Renal cortical epithelial cell (primary cell): ENCODE measurements at places on chromosomes 16 and 17. TPM values are rescaled to one million over a fixed set of nuclear protein-coding genes. Genes with fewer than 3 reads are reported as not detected.

CCL7 gene
- total RNA-seq = not detected in 2 replicates

MARVELD3 gene
- total RNA-seq = 0.89 and 4.5 TPM in 2 replicates

CBFA2T3 gene
- not detected in 2 replicates for total RNA-seq

KRTAP16-1 gene
- not detected in 2 replicates for total RNA-seq

COX11 gene
- 67.2 and 76.4 TPM in 2 replicates for total RNA-seq

HSD17B1 gene
- total RNA-seq = 0.30 and 0.69 TPM in 2 replicates

NPIPB9 gene
- total RNA-seq = 4.5 TPM in 1 of 2 replicates, not detected in the other

LHX1 gene
- total RNA-seq = 1.7 and 14.5 TPM in 2 replicates

TTYH2 gene
- total RNA-seq = under 0.01 and 0.60 TPM in 2 replicates

TMEM97 gene
- total RNA-seq = 8.7 and 17.9 TPM in 2 replicates

DNA sequence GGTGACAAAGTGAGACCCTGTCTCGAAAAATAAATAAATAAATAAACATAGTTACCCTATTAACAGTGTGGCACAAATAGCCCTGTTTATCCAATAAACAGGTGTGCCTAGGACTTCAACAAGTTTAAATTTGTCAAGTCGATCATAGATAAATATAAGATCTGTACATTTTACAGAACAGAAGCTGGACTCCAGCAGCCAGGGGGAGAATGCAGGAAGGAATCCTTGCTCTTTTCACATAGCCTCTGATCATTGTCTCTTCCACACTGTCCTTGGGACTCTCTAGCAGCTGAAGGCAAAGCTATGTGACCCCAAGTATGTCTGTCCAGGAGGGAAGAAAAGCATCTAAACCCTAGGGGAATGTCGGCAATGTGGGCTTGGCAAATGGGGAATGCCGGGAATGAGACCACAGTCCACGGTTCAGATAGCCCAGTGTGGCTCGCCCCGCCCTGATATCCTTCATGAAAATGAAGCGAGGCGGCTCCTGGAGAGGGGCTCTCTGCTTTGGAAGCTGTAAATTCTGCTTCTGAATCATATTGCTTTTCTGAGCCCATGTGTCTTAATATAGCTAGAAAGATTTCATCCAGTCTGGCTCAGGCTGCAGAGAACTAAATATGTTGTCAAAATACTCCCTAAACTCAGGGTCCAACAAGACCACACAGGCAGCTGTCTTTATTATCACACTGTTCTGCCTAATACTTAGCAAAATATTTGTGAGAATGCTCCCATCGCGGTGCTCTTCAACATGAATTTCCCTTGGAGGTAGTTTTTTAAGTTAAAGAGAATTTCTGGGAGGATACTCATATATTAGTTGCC, 24.9 kb upstream of the GRB2 start:
- peak; percentile 92 for DNase-seq

- DNase-seq = no peak
Observed at GRCh38 chr16:79307214-79307613, 293.3 kb downstream of the MAF start.

DNA sequence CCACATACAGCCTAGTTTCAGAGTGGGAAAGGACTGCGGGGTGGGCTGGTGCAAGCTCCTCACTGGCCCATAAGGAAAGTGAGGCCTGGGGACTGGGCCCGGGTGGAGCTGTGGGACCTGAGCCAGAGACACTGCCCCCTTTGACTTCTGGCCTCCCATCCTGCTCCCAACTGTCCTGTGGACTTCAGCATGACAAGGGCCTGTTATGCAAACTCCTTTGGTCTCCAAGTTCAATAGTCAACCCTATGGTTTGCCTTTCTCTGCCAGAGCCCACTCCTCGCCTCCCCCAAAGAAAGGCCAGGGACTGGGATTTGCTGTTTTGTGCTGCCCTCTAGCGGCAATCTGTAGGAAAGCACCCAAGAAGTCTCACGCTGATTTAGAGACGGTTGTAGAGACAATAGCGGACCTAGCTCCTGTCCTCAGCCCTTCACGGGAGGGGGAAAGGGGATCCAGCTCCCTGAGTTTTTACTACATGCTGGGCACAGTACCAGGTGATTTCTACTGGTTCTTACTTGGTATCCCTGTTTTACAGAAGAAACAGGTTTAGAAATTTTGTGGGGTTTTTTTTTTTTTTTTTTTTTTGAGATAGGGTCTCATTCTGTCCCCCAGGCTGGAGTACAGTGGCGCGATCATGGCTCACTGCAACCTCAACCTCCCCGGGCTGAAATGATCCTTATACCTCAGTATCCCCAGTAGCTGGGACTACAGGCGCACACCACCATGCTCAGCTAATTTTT, 1.2 kb upstream of the TLCD3B start:
- DNase-seq = peak; percentile 66

- peak; percentile 73 for DNase-seq
Observed at GRCh38 chr17:16584273-16584995, 15.4 kb upstream of the ZNF287 start.

DNA sequence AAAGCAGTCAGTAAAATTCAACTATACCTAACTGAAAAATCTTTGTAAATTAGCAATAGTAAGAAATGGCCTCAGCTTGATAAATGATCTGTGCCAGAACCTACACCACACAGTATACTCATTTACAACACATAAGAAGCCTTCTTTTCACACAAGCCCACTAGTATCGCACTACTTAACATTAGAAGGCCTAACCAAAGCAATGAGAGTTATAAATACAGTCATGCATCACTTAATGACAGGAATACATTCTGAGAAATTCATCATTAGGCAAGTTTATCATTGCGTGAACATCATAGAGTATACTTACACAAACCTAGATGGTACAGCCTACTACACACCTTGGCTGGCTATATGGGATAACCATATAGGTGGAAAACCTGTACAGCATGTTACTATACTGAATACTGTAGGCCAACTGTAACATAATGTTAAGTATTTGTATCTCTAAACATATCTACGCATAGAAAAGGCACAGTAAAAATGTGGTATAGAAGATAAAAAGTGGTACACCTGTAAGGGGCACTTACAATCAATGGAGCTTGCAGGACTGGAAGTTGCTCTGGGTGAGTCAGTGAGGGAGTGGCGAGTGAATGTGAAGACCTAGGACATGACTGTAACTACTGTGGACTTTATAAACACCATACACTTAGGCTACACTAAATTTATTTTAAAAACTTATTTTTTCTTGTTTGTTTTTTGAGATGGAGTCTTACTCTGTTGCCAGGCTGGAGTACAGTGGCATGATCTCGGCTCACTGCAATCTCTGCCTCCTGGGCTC, 126.5 kb upstream of the CORO6 start:
- peak; percentile 80 for DNase-seq

GRCh38 chr16:734208-734980, 6.4 kb downstream of the CIAO3 start:
- no peak for DNase-seq

DNA sequence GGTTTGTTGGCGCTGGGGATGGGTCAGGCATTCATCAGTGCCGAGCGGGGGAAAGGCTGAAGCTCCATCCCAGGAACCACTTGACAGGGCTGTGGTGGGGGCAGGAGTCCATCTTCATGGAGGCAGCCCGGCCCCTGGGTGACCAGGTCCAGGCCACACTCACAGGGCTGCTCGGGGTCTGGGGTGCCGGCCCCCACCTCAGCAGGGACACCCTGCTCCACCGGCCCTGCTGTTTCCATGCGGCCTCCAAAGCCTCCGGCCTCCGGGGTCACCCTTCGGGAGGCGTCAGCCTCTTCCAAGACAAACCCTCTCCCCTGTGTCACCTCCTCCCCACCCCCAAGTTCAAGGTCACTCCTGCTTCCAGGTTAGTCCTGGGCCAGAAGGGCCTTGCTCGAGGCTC, 22.1 kb downstream of the GALNS start:
- no peak for DNase-seq

GRCh38 chr16:30473231-30474073, 910 bp downstream of the ITGAL start:
- DNase-seq = no peak

GRCh38 chr16:69443927-69444631, 19.7 kb downstream of the CYB5B start:
- no peak for DNase-seq

- DNase-seq = no peak
Observed at GRCh38 chr17:64531955-64532371, 25.2 kb downstream of the CEP95 start.

DNA sequence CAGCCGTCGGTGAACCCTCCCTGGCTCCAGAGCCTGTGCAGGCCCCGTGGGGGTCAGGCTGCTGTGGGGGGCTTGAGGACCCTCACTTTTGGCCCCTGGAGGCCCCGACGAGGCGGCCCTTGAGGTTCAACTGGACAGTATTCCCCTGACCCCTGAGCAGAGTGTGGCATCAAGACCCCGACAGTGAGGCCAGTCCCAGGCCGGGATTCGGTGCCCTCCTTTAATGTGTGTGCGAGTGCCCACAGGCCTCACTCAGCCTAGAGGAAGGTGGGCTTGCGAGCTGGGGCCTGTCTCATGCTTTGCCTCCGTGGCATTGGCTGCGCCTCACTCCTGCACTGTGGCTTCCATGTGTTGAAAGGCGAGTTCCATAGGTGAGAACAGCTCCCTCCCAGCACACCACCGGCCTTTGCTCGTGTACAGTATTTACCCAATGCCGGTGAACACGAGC, 94.5 kb downstream of the METRNL start:
- DNase-seq = no peak

DNA sequence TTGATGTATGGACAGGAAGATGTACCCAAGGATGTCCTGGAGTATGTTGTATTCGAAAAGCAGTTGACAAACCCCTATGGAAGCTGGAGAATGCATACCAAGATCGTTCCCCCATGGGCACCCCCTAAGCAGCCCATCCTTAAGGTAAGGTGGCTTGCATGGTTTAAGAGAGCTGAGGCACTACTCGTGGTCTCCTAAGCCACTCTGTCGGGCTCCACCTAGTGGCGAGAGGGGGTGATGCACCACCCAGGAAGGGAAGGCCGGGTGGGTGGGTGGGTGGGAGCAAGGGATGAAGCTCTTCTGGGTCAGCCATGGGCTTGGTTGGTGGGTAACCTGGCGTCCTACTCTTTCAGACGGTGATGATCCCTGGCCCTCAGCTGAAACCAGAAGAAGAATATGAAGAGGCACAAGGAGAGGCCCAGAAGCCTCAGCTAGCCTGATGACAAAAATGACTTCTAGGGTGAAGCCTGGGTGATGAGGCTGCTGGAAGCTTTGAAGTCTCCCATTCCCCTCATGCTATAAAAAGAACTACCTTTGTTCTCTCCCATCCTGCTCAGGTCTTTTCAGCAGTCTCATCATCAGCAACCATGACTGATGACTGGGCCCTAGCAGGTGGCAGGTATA, 21.5 kb downstream of the GPR179 start:
- DNase-seq = peak; percentile 23

DNA sequence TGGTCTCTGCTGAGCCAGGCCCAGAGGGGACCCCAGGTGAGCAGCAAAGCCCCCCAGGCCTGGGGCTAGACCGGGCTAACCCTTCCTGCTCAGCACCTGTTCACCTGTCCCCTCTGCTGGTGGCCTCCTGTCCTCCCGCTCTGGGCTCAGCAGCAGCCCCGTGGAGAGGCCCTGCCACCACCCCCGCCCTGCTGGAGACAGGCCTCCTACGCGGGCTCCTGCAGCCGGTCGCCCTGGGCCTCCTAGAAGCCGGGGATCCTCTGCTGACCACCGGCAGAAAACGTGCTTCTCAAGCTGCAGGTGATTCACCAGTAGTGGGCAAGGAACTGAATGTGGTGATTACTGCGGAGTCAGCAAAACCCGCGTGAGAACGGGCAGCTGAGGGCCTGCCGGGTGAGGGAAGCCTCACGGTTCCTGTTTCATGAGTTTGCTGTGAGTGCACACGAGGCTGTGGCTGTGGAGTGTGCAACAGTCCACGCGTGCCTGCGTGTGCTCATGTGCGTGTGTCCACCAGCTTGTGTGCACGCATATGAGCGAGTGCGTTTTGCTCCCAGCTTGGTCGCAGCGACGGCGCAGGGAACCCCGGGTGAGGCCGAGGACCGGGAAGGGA, 792 bp downstream of the SECTM1 start:
- DNase-seq = peak; percentile 61

DNA sequence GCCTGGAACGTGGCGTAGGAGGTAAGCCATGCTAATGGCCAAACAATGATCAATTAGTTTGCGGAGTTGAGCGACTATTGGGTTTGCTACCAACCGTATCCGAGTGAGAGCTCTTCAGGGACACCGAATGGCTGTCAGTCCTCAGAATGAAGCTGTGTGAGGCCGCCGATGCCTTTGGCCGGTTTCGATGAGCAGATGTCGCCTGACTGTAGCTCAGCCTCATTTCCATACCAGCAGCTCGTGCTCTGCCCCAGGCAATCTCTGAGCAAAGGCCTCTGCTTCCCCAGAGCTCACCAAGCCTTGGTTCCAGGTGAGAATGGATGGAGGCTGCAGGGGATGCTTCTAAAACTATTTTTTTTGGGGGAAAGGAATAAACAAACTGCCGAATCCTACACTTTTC, 111.7 kb upstream of the HS3ST4 start:
- no peak for DNase-seq

- DNase-seq = peak; percentile 30
Observed at GRCh38 chr16:23225634-23226033, 43.1 kb downstream of the SCNN1G start.

DNA sequence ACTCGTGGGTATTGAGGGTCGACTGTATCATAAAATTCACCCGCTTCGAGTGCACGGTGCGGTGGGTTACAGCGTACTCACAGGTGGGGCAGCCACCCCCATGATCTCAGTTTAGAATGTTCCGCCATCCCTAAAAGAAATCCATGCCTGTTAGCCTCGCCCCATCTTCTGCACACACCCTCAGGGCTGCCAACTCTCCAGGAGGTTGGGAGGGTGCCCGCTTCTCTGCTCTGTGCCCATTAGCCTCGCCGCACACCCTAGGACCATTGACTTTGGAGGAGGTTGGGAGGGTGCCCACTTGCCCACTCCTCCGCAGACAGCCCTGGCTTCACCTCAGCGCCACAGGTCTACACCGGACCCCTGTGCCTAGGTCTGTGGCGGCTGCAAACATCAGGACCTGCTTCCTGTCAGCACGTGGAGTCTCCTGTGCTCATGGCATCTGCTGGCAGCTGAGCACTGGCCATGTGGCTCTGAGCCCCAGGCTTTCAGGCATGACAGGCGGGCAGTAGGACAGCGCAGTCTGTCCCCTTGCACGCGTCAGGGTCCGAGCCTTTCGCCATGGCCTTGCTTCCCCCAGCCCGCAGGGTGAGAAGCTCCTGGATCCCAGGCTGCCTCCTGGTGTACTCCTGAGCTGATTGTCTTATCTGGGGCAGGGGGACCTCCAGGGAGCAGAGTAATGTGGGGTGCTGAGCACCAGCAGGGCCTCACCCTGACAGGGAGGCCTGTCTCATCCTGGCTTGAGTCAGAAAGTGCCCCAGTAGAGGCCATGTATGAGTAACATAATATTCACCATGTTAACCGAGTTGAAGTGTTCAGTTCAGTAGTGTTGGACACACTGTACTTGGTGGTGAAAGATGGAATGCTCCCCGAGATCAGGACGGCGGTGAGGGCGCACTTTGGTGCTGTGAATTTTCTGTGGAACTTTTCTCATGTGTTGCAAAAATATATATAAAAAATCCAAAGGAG, 21.9 kb downstream of the NME3 start:
- no peak for DNase-seq
